ENCODE measurements at places on chromosomes 6 and 20.

- no peak for DNase-seq
Measured at GRCh38 chr20:59937150-59937549, 3.0 kb downstream of the PPP1R3D start.

DNA sequence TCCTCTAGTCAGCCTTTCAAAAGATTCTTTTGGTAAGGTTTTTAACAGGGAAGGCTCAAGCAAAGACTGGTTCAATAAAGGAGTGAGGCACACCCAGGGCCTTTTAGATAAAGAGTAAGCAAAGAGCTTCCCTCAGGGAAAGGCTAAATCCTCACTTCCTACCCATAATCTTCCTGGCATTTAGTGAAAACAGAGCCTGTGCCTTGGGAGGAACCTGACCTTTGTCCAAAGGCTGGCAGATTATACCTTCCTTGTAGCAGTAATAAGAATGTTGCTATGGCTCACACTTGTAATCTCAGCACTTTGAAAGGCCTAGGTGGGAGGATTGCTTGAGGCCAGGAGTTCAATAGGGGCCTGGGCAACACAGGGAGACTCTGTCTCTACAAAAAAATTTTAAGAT, 280.1 kb upstream of the PLCB4 start:
- DNase-seq: no peak

DNA sequence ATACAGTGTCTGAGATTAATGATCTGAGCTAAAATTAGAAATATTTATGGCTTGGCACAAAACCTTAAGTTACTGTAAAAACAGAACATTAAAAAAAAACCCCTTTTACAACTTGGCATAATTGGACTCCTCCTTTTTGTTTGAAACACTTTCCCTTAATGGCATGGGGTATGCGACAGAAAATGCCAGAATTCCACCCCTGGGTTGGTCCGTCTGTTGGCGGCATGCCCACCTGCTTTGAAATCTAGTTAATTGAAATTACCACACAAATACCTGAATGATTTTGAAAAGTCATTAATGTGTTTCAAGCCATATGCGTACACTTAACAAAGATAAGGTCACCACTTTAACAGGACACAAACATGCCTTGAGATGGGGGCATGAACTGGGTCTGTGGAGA, 175.1 kb upstream of the FOXQ1 start:
- DNase-seq: no peak

- no peak for DNase-seq
Measured at GRCh38 chr20:47263465-47264084, 92.9 kb downstream of the ZMYND8 start.

DNA sequence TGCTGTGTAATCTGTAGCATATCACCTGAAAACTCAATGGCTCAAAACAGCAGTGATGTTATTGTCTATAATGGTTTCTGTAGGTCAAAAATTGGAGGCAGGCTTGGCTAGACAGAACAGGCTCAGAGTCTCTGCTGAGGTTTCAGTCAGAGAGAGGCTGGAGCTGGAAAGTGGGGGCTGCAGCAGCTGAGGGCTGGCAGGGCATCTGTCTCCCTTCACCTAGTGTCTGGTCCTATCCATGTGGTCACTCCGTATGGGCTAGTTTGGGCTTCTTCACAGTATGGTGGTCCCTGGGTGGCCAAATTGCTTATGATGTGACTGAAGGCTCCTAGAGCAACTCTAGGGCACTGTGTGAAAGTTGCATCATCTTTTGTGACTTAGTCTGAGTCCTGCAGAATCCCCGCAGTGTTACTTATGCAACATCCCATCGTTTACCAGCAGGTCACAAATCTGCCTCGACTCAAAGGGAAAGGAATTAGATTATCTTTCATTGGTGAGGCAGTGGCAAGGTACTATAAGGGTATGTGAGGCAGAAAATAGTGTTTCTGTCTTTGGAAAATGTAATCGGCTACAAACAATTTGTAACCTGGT, 497.0 kb downstream of the EPHA7 start:
- DNase-seq: no peak

DNA sequence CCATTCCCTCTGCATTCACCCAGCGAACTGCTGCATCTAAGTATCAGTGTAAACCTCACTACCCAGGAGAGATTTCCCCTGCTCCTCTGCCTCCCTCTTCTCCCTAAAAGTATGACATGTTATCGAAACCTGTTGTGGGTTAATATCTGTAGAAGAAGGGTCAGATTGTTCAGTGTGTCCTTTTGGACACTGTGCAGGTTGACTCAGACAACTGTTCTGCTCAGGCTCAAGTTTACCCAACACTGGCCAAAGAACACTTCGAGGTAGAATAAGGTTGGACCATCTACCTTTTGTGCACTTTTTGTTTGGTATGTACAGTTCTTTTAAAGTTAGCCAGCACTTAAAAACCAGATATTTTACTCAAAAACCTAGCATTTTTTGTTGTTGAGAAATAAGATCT, 4.6 kb downstream of the NT5DC1 start:
- DNase-seq: no peak
